ENCODE measurements at places on chromosomes 1 and 21. TPM values are rescaled to one million over a fixed set of nuclear protein-coding genes. Genes with fewer than 3 reads are reported as not detected.

INSRR gene
- total RNA-seq = not detected

IFNAR1 gene
- total RNA-seq = 8.8 TPM

FCRLA gene
- total RNA-seq = 0.35 TPM

IFI44 gene
- total RNA-seq = 1.3 TPM

DNAH14 gene
- 10.1 TPM for total RNA-seq

FCGR1A gene
- not detected for total RNA-seq

AGBL4 gene
- total RNA-seq = not detected

RNU11 gene
- not detected for total RNA-seq

WNT3A gene
- not detected for total RNA-seq

TMCO4 gene
- 20.0 TPM for total RNA-seq

KRTAP21-2 gene
- not detected for total RNA-seq

C8B gene
- not detected for total RNA-seq

ACTL8 gene
- not detected for total RNA-seq

TRIM67 gene
- not detected for total RNA-seq

Data from epithelial cell of proximal tubule (primary cell).